ENCODE measurements at places on chromosomes 16 and 17. TPM values are rescaled to one million over a fixed set of nuclear protein-coding genes. Genes with fewer than 3 reads are reported as not detected.

DNA sequence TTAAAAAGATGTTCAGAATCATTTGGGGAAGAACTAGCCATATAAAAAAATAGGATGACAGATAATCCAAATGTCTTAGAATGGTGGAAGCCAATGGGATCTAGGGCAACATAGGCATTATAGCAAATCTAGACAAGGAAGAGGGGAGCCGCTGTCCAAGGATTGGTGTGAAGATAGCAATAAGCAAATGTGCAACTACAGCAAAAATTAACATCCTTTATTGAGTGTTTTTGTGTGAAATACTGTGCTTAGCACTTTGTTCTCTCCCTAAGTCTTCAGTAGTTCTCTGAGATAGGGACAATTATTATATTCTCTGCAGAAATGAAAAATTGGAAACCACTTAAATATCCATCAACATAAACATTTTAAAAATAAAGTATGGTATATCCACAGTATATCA is 177.0 kb downstream of the PHKB start:
- no peak for DNase-seq

Gene CSH1
- not detected for total RNA-seq

- no peak for DNase-seq
Measured at GRCh38 chr16:10069374-10069773, 112.9 kb downstream of the GRIN2A start.

GRCh38 chr16:64481497-64481896 is 640.4 kb downstream of the CDH11 start:
- DNase-seq: no peak

DNA sequence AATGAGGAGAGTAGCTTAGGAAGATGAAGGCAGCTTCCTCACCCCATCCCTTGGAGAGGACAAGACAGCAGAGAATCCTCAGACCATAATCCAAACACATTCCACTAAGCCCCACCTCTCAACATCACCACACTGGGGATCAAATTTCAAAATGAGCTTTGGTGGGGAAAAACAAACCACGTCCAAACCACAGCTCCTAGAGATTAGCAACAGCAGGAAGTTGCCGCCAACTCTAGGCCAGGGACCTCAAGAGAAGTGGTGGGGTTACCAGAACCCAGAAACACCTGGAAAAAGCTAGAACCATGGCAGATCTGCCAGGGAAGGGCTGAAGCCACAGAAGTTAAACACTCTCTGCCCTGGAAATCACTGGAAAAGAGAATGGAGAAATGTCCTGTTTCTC is 571.6 kb downstream of the HS3ST4 start:
- DNase-seq: no peak

- DNase-seq: no peak
Measured at GRCh38 chr17:45184144-45184543, 22.5 kb downstream of the HEXIM2 start.

Measured in posterior vena cava (tissue), 2 donors.